ENCODE measurements at places on chromosomes 6 and 20.

DNA sequence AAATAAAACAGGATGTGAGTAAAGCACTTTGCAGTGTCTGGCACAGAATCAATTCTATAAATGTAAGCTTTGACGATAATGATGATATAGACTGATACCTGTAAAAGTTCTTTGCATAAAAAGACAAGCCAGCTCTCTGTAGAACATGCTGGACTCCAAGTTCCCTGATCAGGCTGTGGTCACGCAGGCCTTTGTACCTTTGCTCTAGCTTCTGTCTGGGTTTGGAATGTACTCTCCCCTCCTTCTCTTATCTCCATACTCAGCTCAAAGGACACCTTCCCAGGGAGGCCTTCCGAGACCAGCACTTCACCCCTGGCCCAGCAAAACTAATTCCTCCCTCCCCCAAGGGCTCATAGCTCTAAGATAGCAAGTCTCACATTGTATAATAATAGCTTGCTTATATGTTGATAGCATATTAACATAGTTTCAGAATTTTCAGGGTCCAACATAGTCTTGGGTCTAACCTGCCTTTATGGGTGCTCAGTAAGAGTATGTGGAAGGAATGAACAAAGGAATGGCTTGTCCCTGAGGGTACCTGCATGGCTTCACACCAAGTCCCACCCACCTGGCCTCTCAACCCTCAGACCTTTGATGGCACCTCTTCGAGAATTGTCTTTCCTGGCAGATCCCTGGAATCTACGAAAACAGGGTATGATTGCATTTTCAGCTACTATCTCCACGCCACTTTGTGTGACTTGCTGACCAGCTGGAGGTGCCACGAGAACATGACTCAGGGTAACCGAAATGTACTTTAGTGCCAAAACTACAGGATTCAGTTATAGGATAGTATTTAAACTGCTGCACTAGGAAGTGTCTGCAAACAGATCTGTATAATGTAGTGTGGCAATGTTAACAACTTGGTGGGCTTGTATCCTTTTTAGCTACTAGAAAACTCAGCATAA is 41.7 kb upstream of the PIM1 start:
- DNase-seq: no peak

GRCh38 chr6:135871296-135871695 is 19.8 kb downstream of the PDE7B start:
- no peak for DNase-seq

- DNase-seq: no peak
Measured at GRCh38 chr20:41510847-41511450, 107.2 kb downstream of the CHD6 start.

DNA sequence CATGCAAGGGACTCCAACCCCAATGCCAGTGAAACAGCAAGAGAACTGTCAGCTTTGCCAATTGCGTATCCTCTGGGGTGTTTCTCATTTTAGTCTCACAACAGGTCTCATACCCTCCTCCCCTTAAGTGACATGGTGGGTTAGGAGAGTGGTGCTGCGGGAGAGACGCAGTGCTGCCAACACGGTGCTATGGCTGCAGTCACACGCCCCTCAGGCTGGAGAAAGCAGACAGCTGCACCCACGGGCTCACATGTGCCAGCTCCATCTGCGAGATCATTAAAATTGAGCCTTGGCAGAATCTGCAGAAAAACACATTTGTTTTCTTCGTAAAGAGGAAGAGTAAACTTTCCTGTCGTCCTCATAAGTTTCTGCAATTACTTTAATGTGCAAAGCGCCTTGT is 114.7 kb downstream of the ANKRD60 start:
- no peak for DNase-seq

DNA sequence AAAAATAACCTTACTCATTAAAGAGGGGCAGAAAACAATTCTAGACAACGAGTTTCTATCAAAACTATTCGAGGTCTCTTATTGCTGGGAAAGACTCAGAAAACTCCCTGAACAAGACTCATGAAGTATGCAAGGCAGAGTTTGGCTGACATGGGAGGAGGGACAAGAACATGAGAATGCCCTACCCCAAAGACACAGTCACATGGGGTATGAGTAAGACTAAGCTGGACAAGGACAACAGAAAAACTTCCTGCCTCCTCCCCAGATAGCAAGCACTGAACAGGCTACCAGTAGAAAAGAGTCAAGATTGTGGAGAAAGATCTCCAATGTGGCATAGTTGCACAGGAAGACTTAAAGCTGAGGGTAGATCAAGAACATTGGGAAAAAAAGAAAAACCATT is 39.7 kb upstream of the PHIP start:
- DNase-seq: no peak

GRCh38 chr6:30759575-30760239 is 15.4 kb upstream of the IER3 start:
- no peak for DNase-seq

DNA sequence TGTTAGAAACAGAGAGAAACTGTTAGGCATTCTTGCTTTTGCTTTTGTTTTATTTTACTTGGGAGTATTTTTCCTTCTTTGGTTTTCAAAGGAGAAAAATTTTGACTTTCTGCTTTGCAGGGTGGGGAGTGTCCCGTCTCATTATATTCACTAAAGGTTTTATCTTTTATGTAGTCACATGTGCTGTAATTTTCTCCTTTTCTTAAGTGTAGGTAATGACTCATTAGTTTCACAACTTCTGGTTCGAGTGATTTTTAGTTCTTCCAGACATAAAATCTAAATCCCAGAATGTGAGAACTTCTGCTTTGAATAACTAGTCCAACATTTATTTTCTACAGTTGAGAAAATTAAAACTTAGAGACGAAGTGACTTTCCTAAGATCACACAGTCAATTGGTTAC is 37.7 kb downstream of the ADGRF1 start:
- no peak for DNase-seq

DNA sequence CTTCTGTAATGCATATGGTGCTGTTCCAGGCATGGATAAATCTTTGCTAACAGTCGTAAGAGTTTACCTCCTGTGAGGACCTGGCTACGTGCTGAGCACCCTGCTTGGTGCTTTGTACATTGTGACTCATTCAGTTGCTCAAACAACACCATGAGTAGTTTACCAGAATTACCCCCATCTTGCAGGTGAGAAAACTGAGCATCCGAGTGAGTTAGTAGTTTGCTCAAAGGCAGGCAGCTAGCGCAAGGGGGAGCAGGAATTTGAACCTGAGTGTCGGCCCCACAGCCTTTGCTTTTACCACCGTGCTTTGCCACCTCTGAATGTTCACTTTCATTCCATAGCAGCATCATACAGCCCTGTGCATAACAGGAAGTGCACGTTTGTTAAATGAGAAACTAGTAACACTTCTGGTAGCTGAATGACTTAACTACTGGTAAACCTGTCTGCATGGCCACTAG is 121.9 kb downstream of the MTHFD1L start:
- DNase-seq: no peak

GRCh38 chr6:157388924-157389323 is 7.9 kb downstream of the ZDHHC14 start:
- no peak for DNase-seq

DNA sequence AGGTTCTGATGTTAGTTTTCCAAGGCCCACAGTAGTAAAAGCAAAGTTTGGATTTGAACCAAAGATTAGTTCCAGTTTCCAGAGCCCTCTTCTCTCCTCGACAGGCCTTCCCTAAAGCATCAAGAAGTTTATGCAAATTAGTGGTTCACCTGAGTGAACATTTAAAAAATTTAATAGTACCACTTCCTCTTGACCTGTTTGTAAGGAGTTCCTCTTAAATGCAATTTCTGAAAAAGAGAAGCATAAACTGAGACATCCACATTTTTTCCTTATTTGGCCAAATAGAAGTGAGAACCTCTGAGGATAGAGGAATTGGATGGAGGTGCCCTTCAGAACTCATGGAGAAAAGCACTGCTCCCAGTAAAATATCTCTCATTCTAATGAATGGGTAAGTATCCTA is 1.2 kb upstream of the DSE start:
- DNase-seq: no peak

DNA sequence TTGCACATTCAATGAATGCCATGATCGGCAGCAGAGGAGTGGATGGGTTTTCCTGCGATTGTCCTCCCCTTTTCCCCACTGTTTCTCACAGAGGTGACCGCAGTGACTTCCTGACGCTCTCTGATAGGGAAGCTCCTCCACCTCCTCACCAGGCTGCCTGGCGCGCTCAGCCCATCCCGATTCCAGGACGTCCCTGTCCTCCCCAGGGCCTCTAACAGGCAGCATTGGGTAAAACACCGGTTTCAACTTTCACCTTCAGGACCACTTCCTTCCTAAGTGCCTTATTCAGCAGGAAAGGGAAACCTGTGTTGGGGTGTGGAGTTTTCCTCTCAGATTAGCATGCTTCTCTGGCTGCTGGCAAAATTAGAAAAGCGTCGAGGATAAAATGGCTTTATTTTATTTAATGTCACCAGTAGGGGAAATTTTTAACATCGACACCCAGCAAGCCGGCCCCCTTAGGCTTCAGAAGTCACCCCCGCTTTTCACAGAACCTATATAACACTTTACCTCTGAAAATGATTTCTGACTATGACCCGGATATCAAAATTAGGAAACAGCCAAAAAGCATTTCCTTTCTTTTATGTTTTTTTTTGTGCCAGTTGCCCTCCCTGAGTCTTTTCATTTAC is 570.4 kb upstream of the GJE1 start:
- DNase-seq: peak; percentile 4

- no peak for DNase-seq
Measured at GRCh38 chr6:7129784-7130569, 22.2 kb downstream of the RREB1 start.

DNA sequence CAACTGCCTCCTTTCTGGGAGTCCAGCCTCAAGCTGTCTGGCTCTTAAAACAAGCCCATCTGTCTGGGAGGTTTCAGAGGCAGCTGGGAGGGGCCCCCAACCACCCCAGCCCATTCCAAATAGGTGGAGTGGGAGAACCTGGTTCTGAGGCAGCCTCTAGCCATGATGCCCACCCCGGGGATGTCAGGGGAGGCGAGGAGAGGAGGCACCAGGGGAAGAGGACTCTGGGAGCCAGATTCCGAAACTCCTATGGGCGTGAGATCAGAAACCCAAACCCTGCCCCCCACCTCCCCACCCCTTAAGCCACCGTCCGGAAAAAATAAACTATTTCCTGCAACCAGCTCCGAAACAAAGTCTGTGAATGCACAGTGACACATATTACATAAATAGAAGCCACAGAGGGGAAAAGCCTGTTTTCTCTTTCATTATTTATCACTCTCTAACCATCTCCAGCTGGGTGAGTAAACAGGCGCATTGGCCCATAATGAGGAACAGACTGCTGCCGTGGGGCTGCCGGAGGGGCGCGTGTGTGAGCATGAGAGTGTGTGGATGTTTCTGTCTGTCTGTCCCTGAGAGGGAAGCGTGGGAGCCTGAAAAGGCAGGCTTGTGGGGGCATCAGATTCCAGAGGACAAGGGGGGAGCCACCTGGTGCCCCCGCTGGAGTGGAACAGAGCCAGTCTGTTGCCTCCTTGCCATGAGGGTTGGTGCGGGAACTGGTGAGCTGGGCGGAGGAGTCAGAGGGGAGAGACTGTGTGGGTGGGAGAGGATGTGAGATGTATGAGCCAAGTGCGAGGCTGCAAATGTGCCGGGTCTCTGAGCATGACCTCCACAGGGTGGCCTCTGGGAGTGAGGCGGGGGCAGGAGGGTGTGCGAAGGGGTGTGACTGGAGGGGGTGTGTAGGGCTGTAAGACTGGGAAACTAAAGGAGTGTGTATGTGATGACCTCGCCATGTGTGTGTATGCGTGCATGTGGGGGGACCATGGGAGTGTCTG is 14.3 kb upstream of the FOXP4 start:
- peak; percentile 12 for DNase-seq

- DNase-seq: no peak
Measured at GRCh38 chr6:44057931-44058616, 69.2 kb downstream of the MRPL14 start.

DNA sequence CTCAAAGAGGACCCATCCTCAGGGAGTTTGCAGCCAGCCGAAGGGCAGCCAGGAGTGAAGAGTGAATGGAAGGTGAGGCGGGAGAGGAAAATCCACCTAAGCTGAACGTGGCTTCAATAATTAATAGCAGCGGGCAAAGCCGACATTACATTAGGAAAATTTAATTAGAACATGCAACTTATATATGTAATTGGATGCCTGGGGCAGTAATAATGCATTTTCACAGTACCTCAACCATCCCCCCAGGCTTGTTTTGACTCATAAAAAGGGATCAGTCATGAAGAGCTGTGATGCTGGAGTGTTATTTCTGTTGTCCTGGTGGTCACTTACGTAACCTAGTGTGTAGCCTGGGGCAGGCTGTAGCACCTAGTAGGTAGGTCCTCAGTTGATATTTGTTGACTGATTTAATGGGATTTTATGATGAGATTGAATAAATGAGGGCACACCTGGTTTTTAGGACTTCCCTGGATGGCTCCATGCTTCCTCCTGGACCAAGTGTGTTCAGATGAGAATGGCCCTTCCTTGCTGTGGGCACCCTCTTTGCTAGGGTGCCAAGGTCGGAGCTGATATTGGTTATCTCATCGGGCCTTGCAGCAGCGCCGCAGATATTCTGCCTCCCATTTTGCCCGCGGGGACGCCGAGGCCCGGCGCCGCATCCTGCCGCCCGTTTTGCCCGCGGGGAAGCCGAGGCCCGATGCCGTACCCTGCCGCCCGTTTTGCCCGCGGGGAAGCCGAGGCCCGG is 128.8 kb downstream of the CDH26 start:
- DNase-seq: no peak

DNA sequence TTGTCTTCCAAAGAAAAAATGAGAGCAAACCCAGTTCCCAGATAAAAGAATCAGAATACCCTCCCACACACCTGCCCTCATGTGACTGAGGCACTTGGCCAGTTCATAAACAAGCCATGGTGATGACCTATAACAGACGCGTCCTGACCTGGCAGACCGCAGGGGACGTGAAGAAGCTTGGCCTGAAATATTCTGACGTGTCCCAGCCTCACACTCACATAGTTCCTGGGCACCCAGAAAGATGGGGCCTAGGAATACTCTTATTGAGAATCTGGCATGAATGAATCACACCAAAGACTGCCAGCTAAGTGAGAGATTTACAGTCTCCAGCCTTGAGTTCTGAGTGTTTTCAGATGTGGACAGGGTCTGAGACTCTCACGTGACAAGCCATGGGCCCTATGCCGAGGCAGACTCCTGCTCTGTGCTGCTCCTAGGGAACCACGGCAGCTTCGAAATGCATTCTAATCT is 17.2 kb upstream of the MAP3K4 start:
- DNase-seq: no peak

- no peak for DNase-seq
Measured at GRCh38 chr6:131954775-131955107, 3.6 kb upstream of the CCN2 start.

- DNase-seq: no peak
Measured at GRCh38 chr20:2300002-2300401, 4.2 kb downstream of the TGM3 start.

DNA sequence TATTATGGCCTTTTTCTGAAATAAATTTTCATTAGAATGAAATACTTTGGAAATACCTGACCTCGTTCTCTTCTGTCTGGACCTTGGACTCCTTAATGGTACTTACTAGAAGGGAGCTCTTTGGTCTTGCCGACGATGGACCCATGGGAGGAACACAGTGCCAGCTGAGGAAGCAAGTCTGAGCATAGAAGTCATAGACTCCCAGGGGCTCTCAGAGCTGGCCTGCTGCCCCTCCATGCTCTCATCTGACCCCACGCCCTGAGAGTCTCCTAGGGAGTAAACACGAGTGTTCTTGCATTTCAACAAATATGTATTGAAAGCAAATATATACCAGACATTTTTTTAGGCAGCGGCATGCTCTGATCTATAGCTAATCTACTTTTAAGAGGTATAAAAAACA is 87.8 kb downstream of the PLEKHG1 start:
- no peak for DNase-seq

Measured in SW480 (cell line).